Natural killer cell treated with Interleukin-12 subunit alpha and Interleukin-12 subunit beta and Interleukin-15 and Interleukin-18, amount 100 ng/mL, for 72 hours (primary cell): ENCODE measurements at places on chromosomes 1 and 21. TPM values are rescaled to one million over a fixed set of nuclear protein-coding genes. Genes with fewer than 3 reads are reported as not detected.

AQP10 gene
- total RNA-seq: not detected

TMOD4 gene
- 5.3 TPM for total RNA-seq

METTL18 gene
- total RNA-seq: 7.9 TPM

GPR137B gene
- total RNA-seq: 8.6 TPM

CD34 gene
- not detected for total RNA-seq

ST6GALNAC3 gene
- total RNA-seq: 0.28 TPM

RHBDL2 gene
- total RNA-seq: not detected

ASAP3 gene
- total RNA-seq: not detected

CNKSR1 gene
- 2.5 TPM for total RNA-seq

C1orf105 gene
- not detected for total RNA-seq

ADORA1 gene
- not detected for total RNA-seq

KCNQ4 gene
- 0.24 TPM for total RNA-seq

NHLH1 gene
- total RNA-seq: 1.2 TPM

ADGRL4 gene
- total RNA-seq: not detected

CDC20 gene
- total RNA-seq: 98.7 TPM

CACNA1E gene
- total RNA-seq: 0.08 TPM

HCRTR1 gene
- not detected for total RNA-seq

SEMA4A gene
- 3.9 TPM for total RNA-seq

CD164L2 gene
- total RNA-seq: not detected

OR2L3 gene
- total RNA-seq: not detected

ARTN gene
- total RNA-seq: not detected

RHD gene
- not detected for total RNA-seq

FCN3 gene
- total RNA-seq: not detected

OR10K1 gene
- total RNA-seq: not detected

CFHR4 gene
- total RNA-seq: not detected

TSPAN1 gene
- total RNA-seq: not detected
